PC-3 (cell line): ENCODE measurements at places on chromosomes 16 and 17. TPM values are rescaled to one million over a fixed set of nuclear protein-coding genes. Genes with fewer than 3 reads are reported as not detected.
A peak's percentile ranks its signal among the peaks of the same experiment; 100 is the strongest.

- H3K4me1 ChIP-seq: peaks cover 24% of the 10 kb centered on the region
- no peak overlapping the region for H3K4me3 ChIP-seq
- H3K27me3 ChIP-seq: no peaks in the 10 kb centered on the region
- peak overlapping the region; percentile 29 for H3K27ac ChIP-seq
- peak; percentile 97 for DNase-seq
These were observed 10.7 kb downstream of the MMD start for GRCh38 chr17:55410722-55411462.

DNA sequence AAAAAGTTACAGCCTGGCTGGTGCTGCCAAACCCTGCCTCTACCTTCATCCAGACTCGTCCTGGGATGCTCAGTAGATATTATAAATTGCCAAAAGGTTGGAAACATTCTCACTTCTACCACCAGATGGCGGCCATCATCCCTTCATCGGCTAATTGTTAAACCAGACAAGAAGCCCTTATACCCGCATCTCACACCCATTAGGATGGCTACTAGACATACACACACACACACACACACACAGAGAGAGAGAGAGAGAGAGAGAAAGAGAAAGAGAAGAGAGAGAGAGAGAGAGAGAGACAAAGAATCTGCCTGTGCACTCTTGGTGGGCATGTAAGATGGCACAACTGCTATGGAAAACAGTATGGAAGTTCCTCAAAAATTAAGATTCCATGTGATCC is 15.0 kb upstream of the SCIMP start:
- no peak overlapping the region for H3K4me3 ChIP-seq
- H3K27ac ChIP-seq: no peak overlapping the region
- peak; percentile 77 for DNase-seq
- no peaks in the 10 kb centered on the region for H3K27me3 ChIP-seq
- no peaks in the 10 kb centered on the region for H3K36me3 ChIP-seq

- H3K27ac ChIP-seq: no peak overlapping the region
- peak; percentile 52 for DNase-seq
- H3K27me3 ChIP-seq: no peaks in the 10 kb centered on the region
- H3K36me3 ChIP-seq: no peaks in the 10 kb centered on the region
- H3K4me3 ChIP-seq: no peak overlapping the region
These were observed 7.9 kb upstream of the PAM16 start for GRCh38 chr16:4358831-4359561.

GRCh38 chr17:49552070-49552751 is 23.5 kb upstream of the NXPH3 start:
- no peaks in the 10 kb centered on the region for H3K36me3 ChIP-seq
- H3K4me3 ChIP-seq: no peak overlapping the region
- peak; percentile 49 for DNase-seq
- H3K27me3 ChIP-seq: no peaks in the 10 kb centered on the region
- H3K27ac ChIP-seq: no peak overlapping the region

DNA sequence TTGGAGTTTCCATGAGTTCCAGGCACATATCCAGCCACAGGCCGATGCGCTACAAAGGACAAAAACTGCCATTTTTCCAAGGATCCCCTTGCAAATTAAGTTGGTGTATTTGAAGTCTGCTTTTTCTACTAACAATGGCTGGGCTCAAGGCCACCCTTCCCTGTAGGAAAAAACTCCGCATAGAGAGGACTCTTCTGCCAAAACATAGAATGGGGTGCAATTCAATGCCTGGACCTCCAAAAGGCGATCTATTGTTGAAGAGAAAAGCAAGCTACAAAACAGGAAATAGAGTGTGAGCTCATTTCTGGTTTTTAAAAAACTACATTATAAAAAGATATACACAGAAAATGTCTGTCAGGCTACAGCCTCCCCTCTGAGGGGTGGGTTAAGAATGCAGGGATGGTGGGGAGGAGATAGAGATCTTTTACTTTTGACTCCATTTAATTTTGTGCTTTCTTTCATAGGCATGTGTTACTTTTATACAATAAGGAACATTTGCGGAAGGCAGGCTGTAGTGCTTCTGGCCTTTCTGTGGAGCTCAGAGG is 22.9 kb upstream of the PRSS54 start:
- no peak overlapping the region for H3K27ac ChIP-seq
- no peaks in the 10 kb centered on the region for H3K36me3 ChIP-seq
- H3K4me1 ChIP-seq: no peaks in the 10 kb centered on the region
- DNase-seq: no peak
- H3K27me3 ChIP-seq: no peaks in the 10 kb centered on the region

The EPX gene
- total RNA-seq: not detected in 2 replicates

DNA sequence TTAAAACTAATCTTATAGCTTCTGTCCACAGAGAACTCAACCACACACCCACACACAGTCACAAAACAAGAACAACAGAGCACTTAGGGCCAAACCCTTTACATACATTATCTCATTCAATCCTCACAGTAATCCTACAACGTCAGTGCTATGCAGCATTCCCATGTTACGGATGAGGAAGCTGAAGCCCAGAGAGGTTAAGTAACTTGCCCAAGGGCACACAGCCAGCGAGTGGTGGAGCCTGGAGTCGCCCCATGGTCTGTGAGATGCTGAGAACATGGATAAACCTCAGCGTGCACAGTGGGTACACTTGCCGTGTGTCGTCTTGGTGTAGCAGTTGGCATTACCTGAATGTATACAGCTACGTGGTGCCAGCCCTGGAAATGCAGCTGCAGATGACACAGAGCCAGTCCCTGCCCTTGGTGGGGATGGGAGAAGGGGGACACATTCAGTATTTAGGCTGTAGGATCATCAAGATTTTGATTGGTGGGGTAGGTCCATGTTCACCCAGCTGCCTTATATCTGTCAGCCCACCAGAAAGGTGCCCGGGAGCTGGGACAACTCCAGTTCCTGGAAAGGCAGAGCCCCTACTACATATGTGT is 177.0 kb downstream of the IRF8 start:
- no peaks in the 10 kb centered on the region for H3K36me3 ChIP-seq
- peaks cover 18% of the 10 kb centered on the region for H3K27me3 ChIP-seq
- no peak for DNase-seq

- no peak for DNase-seq
- H3K27me3 ChIP-seq: no peaks in the 10 kb centered on the region
- H3K36me3 ChIP-seq: no peaks in the 10 kb centered on the region
These were observed 74.5 kb downstream of the ZNF423 start for GRCh38 chr16:49781401-49781800.

- no peaks in the 10 kb centered on the region for H3K36me3 ChIP-seq
- DNase-seq: no peak
- no peak overlapping the region for H3K4me3 ChIP-seq
- H3K4me1 ChIP-seq: peaks cover 16% of the 10 kb centered on the region
These were observed 5.3 kb upstream of the COL1A1 start for GRCh38 chr17:50206604-50207293.

The KIF18B gene
- total RNA-seq: 25.0 and 28.5 TPM in 2 replicates
